Pulmonary artery endothelial cell (primary cell): ENCODE measurements at places on chromosomes 16 and 17.
A peak's percentile ranks its signal among the peaks of the same experiment; 100 is the strongest.

DNA sequence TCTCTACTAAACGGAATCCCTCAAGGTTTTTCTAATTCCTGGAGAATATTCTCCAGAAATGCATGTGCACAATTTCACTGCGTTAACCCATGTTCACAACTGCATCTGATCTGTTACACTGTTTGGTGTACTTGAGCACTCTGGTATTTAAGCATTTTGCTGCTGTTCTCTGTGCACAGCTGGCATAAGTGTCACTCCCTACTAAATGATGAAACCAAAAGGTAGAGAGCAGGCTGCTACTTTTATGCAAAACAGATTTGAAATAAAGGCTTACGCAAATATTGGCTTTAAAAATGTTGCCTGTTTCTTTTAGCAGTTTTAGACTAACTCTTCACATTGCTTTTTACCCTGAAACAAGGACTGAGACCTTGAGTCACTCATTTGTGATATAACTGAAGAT, 41.7 kb downstream of the ESRP2 start:
- no peak for DNase-seq

GRCh38 chr16:11734653-11735043, 8.0 kb downstream of the TXNDC11 start:
- no peak for DNase-seq

GRCh38 chr17:59435238-59435637, 103.8 kb downstream of the YPEL2 start:
- peak; percentile 52 for DNase-seq

- DNase-seq, result no peak
These were observed 2.3 kb upstream of the KRT15 start for GRCh38 chr17:41520821-41521521.

DNA sequence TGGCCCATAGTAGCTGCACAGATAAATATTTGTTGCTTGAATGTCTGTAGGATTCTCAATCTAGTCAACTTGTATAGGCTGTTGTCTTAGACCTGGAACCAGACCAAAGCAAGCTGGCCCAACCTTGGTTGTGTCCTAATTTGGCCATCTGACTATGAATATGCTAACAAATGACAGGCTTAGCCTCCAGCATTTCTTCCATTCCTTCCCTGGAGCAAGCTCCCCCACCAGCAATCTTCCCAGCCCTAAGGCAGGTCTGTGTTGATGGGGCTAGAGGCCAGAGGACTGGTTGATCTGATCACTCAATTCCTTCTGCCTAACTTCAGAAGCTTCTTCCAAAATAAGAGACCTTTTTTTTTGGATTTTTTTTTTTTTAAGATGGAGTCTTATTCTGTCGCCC, 9.4 kb upstream of the PHOSPHO1 start:
- no peak for DNase-seq

GRCh38 chr16:12653820-12654392, 149.8 kb downstream of the CPPED1 start:
- DNase-seq, result no peak

DNA sequence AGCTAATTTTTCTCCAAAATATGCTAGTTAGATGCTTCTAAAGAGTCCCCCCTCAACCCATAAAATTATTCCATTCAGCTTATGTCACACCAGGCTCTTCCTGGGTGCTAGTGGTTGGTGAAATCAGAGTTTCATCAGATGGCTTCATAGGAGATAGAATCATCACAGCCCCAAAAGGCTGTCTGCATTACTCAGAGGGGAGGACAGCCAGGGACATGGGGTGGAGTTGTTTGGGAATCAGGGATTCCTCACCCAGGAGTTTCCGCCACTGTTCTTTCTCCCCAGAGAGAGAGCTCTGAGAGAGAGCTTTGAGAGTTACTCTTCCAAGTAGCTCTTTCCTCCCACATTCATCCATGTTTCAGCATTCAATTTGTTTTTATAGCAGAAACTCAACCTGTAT, 288 bp upstream of the KRT34 start:
- no peak for DNase-seq

DNA sequence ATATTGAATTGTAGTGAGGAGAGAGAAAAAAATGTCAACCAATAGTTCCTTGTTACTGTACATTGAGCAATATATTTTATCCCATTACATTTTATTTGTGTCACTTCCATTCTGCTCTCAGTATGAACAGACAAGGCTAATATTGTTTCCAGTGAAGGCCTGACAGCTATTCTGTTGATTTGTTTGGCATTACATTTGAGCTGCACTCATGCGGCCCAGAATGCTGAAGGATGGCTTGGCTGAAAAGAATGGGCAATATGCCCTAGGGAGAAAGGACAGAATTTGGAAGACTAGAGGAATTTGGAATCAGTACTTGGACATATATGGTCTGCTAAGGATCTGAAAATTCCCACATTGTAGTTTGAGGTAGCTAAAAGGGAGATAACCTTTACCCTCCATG, 1294.4 kb downstream of the CDH8 start:
- DNase-seq, result no peak

DNA sequence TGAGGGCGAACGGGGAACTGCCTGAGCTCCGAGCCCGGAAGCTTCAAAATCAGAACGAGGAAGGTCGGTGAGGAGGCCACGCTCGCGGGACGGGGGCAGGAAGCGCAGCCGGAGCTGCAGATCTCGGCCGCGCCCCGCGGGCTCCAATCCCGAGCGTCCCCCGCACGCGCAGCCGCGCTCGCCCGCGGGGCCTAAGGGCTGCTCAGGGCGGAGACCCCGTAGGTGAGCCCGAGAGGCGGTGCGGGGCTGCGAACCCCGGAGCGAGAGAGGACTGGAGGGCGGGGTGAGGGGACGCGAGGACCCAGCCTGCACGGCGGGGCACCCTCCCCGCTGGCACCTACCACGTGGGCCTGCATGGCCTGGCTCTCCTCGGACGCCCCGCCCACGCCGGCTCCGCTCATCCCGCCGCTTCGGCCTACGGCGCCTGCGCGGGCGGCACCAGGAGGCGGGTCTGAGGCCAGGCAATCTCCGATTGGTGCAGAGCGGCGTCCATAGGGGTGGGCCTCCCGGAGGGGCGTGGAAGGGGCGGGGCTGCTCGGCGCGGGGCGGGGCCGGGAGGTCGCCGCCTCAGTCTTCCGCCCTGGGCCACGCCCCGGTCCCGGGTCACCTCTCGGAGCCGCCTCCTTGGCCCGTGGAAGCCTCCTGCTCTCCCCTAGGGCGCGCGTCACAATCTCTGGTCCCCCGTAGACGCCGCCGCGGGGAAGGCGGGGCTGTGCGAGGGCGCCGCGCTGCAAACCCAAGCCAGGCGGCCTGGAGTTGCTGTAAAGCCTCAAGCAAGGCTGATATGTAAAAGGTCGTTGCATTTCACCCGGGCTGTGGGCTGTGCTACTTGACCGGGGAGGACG, 27.8 kb upstream of the METRNL start:
- DNase-seq, result peak; percentile 83

GRCh38 chr16:85963753-85964285, 64.9 kb downstream of the IRF8 start:
- DNase-seq, result no peak

DNA sequence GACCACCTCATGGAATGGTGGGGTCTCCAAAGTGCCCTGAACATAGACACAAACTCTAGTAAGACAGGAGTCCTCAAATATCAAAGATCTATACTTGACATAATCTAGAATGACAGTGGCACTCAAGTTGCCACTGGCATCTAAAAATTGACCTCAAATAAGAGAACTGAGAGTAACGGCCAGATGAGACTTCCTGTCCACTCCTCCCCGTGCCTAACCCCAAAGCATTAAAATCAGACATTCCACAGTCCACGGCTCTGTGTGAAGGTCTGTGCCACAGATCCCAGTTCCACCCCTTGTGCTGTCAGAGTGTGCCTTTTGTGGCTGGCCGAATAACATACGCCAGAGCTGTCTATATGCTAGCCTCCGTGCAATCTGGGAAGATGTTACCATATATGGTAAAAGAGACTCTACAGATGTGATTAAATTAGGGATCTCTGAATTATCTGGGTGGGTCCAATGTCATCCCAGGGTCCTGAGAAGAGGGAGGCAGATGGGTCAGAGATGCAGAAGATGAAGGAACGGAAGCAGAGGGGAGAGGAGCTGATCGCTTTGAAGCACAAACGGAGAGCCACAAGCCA, 21.0 kb upstream of the EVPL start:
- no peak for DNase-seq

GRCh38 chr16:17469741-17470181, 999 bp downstream of the XYLT1 start:
- DNase-seq, result no peak

- DNase-seq, result no peak
These were observed 16.0 kb downstream of the CD7 start for GRCh38 chr17:82301300-82301915.

DNA sequence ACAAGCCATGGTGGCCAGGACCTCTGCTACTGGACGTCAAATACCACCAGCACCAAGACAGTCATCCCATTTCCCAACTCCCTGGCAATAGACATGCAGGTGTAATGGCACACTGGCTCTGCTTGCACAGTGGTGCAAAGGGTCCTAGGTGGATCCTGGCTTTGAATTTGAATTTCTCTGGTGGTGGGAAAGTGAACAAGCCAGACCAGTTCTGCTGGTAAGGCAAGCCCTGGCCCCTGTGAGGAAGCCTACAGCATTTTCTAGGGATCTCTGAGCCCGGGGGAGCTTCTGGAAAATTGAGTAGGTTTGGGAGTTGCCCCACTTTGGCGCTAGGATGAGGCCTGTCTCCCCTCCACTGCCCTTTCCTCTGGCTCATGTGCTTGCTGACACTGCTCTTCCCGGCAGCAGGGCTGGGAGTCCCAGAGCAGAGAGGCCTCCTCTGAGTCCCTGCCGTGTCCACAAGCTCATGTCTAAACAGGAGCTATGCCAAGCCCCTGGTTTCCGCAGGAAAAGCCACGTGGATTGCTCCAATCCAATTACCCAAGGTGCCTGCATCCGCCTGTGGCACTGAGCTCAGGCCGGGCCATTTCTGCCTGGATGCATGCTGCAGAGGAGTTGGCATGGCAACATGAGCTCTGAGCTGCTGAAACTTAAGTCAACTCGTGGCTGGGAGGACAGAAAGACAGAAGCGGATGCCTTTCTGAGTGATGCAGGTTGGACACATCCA, 67.0 kb downstream of the PRMT7 start:
- peak; percentile 11 for DNase-seq

GRCh38 chr17:48843187-48843900, 12.5 kb downstream of the CALCOCO2 start:
- no peak for DNase-seq

DNA sequence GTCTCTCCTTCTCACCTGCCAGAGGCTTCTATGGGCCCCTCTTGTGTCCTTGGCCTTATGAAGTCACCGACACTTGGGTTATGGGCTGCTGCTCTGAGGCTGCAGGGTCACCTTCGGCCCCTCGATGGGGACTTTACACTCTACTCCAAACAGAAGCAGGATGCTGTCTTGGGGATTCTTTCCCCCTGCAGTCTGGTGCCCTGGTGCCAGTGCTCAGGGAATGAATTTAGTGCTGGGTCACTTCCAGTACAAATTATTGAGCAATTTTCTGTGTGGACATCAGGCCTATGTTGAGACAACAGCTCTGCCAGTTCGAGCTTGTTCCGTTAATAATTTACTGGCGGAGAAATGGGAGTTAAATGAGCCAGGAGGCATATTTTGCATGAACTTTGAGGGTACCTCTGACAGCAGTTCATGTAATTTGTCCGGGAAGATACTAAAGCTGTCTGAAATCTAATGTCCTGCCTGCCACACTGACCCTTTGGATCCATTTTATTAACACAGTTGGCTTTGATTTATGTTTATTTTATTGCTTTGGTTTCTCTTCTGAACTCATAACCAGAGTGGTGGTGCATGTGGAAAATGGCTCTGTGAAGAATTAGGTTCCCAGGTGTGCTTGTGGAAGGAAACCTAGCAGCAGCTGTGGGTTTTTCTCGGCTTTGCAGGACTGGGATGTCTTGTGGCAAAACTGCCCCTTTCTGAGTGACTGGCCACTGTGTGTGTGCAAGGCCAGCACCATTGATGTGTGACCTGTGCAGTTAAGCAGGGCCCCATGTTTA, 34.1 kb upstream of the DHX8 start:
- no peak for DNase-seq

DNA sequence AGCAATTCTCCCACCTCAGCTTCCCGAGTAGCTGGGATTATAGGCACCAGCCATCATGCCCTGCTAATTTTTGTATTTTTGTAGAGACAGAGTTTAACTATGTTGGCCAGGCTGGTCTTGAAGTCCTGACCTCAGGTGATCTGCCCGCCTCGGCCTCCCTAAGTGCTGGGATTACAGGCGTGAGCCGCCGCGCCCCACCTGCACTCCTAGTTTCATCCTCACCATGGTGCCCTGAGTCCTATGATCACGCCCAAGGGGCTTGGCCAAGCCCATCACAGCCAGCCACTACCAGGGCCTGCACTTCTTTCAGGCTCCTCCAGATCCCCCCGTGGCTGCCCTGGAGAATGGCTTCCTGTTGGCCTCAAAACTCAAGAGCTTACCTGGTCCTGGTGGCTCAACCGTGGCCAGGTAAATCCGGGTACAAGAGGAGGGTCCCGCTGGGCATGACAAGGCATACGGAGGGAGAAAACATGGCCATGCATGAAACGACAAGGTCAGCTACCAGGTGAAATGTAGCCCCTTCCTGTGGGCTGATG, 20.4 kb upstream of the TFAP4 start:
- no peak for DNase-seq

- no peak for DNase-seq
These were observed 54.1 kb upstream of the NFAT5 start for GRCh38 chr16:69511651-69512050.

DNA sequence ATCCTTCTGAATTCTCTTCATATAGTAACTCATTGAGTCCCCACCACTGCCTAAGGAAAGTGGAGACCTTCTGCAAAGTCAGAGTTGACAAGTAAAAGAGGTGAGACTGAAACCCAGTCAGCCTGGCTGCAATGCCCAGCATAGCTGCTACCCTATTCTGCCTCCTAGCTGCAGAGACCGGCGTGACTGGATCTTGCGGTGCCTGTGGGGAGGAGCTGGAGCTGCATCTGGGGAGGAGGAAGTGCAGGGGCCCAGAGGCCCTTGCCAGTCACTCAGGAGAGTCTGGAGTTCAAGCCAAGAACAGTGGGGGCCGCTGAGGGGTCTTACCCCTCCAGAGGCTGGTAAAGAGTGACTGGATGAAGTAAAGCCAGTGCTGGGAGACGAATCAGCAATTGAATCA, 35.0 kb upstream of the ZNF423 start:
- DNase-seq, result no peak

GRCh38 chr17:72560303-72561247, 439.8 kb downstream of the SOX9 start:
- DNase-seq, result no peak

- no peak for DNase-seq
These were observed 11.0 kb upstream of the MVD start for GRCh38 chr16:88673716-88674379.

GRCh38 chr16:685967-686366, 1.8 kb upstream of the JMJD8 start:
- DNase-seq, result no peak

GRCh38 chr16:11165894-11166665, 89.9 kb downstream of the SOCS1 start:
- no peak for DNase-seq
